ENCODE measurements at places on chromosomes 1 and 21. TPM values are rescaled to one million over a fixed set of nuclear protein-coding genes. Genes with fewer than 3 reads are reported as not detected.

Gene KCNC4
- total RNA-seq: 6.7 TPM

Gene HCRTR1
- total RNA-seq: not detected

Gene AMIGO1
- total RNA-seq: 3.9 TPM

Gene OR2G6
- total RNA-seq: not detected

Gene TESK2
- total RNA-seq: 15.3 TPM

DNA sequence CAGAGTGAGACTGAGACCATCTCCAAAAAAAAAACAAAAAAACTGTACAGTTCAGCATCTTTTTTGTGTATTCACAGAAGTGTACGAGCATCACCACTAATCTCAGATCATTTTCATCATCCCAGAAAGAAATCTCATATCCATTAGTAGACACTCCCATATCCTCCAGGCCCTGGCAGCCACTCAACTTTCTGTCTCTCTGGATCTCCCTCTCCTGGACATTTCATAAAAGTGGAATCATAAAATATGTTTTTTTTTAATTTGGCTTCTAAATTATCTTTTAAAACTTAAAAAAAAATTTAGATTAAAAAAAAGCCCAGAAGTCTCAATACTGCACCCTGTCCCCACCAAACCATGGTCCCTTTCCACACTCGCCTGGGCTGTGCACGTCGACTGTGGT lies 22.1 kb downstream of the RIPPLY3 start:
- no peaks in the 10 kb centered on the region for H3K36me3 ChIP-seq
- H3K27me3 ChIP-seq: no peaks in the 10 kb centered on the region
- H3K4me1 ChIP-seq: no peaks in the 10 kb centered on the region
- DNase-seq: no peak
- no peak overlapping the region for H3K4me3 ChIP-seq

- DNase-seq: no peak
- no peak overlapping the region for H3K27ac ChIP-seq
- peaks cover 8% of the 10 kb centered on the region for H3K4me1 ChIP-seq
- H3K4me3 ChIP-seq: no peak overlapping the region
- no peaks in the 10 kb centered on the region for H3K36me3 ChIP-seq
- no peaks in the 10 kb centered on the region for H3K27me3 ChIP-seq
Measured at GRCh38 chr1:9441451-9442133, 97.7 kb upstream of the SLC25A33 start.

DNA sequence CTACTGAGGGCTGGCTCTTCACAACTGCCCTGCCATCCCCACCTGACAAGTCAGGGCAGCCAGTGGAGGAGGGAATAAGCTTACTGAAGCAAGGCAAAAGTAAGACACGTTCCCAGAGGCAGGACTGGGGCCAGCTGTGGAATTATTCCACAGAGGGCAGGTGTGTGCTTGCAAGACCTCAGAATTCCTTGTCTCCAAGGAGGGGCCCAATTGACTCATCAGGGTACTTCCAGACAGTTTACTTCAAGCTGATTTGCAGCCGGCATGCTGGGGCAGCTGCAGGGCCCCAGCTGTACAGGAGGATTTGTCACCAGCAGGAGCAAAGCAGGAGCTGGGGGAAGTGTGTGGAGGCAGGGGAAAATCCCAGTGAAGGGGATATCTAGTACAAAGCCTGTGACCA lies 167.5 kb upstream of the CAMK1G start:
- no peaks in the 10 kb centered on the region for H3K4me1 ChIP-seq
- H3K4me3 ChIP-seq: no peak overlapping the region
- H3K27ac ChIP-seq: no peak overlapping the region
- no peaks in the 10 kb centered on the region for H3K36me3 ChIP-seq

- DNase-seq: peak; percentile 59
- H3K4me1 ChIP-seq: peaks cover 14% of the 10 kb centered on the region
- H3K27me3 ChIP-seq: peaks cover 46% of the 10 kb centered on the region
- peak overlapping the region; percentile 65 for H3K27ac ChIP-seq
Measured at GRCh38 chr1:942864-943533, 16.1 kb downstream of the NOC2L start.

GRCh38 chr1:170354246-170354645 lies 177.7 kb upstream of the GORAB start:
- H3K36me3 ChIP-seq: no peaks in the 10 kb centered on the region
- no peaks in the 10 kb centered on the region for H3K4me1 ChIP-seq
- no peak overlapping the region for H3K27ac ChIP-seq
- no peak for DNase-seq

- H3K4me3 ChIP-seq: peak overlapping the region; percentile 25
- H3K36me3 ChIP-seq: no peaks in the 10 kb centered on the region
- no peaks in the 10 kb centered on the region for H3K27me3 ChIP-seq
- H3K4me1 ChIP-seq: peaks cover 4% of the 10 kb centered on the region
- DNase-seq: peak; percentile 39
Measured at GRCh38 chr1:54120698-54121481, 31.9 kb downstream of the CDCP2 start.

DNA sequence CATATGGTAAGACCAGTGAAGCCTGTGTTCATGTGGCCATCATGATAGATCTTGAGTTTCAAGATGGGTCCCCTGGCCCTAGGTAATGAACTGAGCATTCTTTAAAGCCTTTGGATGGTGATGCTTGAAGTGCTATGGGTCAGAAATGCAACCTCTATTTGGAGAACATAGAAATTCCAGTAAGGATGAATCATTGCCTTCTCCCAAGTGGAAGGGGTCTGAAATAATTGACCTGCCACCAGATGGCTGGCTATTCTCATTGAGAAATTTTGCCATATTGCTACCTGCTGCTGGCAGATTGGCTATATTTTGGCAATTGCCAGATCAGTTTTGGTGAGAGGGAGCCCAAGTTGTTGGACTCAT lies 739 bp upstream of the IFI6 start:
- no peaks in the 10 kb centered on the region for H3K36me3 ChIP-seq
- peak overlapping the region; percentile 83 for H3K27ac ChIP-seq
- no peak for DNase-seq
- peak overlapping the region; percentile 42 for H3K4me3 ChIP-seq
- H3K27me3 ChIP-seq: no peaks in the 10 kb centered on the region
- H3K4me1 ChIP-seq: peaks cover 17% of the 10 kb centered on the region

DNA sequence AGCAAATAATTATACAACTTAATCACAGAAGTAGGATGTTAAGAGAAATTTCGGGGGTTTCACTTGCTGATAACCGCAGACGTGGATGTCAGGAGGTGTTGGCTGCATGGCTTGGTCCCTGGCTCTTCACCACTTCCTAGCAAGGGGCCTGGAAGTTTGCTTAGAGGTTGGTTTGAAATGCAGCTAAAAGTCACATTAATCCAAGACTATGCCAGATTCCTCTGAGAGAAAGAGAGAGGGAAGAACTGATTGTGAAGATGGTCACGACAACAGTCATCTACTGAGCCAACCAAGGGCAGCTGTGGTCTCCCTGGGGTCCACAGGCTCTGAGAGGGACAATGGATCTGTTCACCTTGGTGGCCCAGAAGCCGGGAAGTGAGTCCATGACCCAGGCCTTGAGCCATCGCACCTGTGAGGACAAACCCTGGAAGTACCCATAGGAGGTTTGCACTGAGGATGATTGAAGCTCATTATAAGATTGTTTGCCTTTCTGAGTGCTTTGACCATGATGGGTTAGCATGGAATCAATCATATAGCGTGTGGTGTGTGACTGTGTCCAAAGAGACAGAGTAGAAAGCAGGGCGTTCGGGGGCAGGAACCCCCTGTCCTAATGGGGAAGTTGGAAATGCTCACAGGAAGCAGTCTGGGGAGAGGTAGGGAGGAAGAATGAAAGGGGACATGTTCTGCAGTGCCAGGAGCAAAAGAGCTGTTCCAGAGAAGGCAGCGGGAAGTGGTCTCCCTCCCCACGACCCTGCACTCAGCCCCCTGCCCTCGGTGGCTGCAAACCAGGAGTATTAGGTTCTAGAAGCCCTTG lies 47.1 kb downstream of the UMODL1 start:
- H3K27ac ChIP-seq: no peak overlapping the region
- H3K4me1 ChIP-seq: no peaks in the 10 kb centered on the region
- H3K36me3 ChIP-seq: no peaks in the 10 kb centered on the region
- no peak for DNase-seq
- H3K4me3 ChIP-seq: no peak overlapping the region
- H3K27me3 ChIP-seq: no peaks in the 10 kb centered on the region

DNA sequence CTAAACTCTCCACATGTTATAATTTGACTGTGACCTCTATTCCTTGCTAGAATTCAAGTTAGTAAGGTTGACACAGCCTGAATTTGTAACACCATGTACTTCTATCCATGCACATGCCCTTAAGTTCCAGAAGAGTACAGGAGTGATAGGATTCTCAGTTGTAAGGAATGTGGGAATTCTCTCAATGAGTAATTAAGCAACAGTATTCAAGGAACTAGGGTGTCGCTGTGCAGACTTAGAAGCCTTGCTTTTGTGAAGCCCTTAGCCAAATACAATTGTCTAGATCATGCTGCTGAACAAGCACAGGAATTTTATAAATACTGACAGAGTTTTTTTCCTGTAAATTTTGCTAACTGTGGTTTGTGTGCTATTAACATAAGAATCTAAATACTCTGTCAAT lies 276.3 kb upstream of the PTBP2 start:
- H3K27me3 ChIP-seq: no peaks in the 10 kb centered on the region
- H3K36me3 ChIP-seq: no peaks in the 10 kb centered on the region
- no peak for DNase-seq
- H3K4me3 ChIP-seq: no peak overlapping the region
- H3K27ac ChIP-seq: no peak overlapping the region

GRCh38 chr21:20511216-20511880 lies 486.9 kb upstream of the NCAM2 start:
- no peak overlapping the region for H3K4me3 ChIP-seq
- H3K27me3 ChIP-seq: no peaks in the 10 kb centered on the region
- no peaks in the 10 kb centered on the region for H3K36me3 ChIP-seq
- DNase-seq: no peak

DNA sequence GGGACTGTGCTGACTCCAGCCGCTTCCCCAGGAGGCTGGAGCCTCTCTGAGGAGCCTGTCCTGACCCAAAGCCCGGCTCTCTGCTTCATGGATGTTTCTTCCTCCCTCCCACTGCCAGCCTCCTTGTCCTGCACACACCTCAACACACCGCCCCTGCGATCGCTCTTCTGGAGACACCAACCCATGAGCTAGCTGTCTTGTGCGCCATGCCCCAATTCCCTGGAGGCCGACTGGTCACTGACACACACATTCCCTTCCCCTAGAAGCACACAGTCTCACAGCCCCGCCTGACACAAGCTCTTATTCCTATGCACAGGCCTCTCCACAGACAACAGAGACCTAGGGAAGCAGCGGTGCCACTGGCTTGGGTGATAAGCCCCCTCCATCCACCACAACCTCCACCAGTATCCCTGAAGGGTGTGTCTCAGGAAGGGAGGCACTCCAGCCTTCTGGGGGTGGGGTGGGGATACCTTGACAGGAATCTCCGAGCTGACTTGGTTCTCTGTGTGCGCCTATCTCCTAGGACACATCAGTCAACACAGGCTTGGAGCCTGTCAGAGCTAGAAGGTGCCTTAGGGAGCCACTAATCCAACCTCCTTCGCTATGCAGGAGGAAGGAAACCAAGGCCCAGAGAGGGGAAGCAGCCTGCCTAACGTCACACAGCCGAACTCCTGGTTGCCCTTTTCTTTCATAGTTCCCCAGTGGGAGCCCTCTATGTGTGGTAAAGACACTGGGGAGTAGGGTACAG lies 31.1 kb downstream of the AHDC1 start:
- no peak for DNase-seq
- H3K4me1 ChIP-seq: peaks cover 16% of the 10 kb centered on the region
- H3K27me3 ChIP-seq: no peaks in the 10 kb centered on the region
- H3K4me3 ChIP-seq: no peak overlapping the region

DNA sequence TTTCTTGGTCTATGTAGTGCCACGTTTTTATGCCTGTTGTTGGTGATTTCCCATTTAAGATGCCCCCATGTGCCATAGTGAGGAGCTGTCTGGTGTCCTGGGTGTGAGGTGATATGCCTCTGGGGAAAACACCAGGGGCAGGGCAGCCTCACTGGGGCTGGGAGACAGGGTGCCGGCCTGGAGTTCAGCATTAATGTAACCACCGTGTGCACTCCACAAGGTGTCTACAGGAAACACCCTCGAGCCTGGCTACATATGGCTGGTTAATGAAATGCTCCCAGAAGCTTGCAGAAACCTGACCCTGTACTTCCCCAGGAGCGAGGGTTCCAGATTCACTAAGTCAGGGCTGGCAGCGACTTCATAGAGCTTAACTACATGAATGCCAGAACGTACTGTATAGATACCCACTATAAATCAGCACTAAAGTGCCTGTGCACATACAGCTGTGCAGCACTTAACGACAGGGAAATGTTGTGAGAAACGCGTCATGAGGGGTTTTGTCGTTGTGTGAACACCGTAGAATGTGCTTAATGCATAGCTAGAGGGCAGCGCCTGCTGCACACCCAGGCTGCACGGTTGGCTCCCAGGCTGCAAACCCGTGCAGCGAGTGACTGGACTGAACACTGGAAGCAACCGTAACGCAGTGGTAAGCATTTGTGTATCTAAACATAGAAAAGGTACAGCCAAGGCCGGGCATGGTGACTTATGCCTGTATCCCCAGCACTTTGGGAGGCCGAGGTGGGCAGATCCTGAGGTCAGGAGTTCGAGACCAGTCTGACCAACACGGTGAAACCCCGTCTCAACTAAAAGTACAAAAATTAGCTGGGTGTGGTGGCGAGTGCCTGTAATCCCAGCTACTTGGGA lies 10.4 kb downstream of the TFF2 start:
- no peak overlapping the region for H3K4me3 ChIP-seq
- peaks cover 4% of the 10 kb centered on the region for H3K4me1 ChIP-seq
- H3K27ac ChIP-seq: no peak overlapping the region
- no peaks in the 10 kb centered on the region for H3K27me3 ChIP-seq

Data from colonic mucosa (tissue), 4 donors.